ENCODE measurements at places on chromosomes 1 and 21. TPM values are rescaled to one million over a fixed set of nuclear protein-coding genes. Genes with fewer than 3 reads are reported as not detected.

GRCh38 chr1:97500760-97501159, 420.1 kb downstream of the DPYD start:
- H3K36me3 ChIP-seq = no peaks in the 10 kb centered on the region
- no peaks in the 10 kb centered on the region for H3K4me1 ChIP-seq
- no peaks in the 10 kb centered on the region for H3K27me3 ChIP-seq

DNA sequence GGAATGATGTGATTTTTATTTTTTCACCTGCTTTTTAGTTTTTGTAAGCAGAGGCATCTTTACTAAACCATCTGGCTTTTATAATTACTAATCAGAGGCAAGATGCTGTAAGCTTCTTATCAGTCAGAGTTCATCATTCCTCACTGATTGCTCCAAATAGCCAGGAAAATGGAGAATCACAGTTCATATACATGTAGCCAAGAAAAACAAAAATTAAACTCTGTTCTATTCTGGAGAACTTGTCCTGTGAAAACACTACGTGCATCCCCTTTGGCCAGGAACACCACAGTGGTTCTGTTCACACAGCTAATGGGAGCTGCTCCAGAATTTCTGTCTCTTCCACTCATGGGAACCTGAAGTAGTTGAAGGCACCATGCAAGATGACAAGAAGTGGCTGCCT, 725.5 kb upstream of the CHRM3 start:
- no peaks in the 10 kb centered on the region for H3K4me1 ChIP-seq
- H3K36me3 ChIP-seq = no peaks in the 10 kb centered on the region
- H3K27ac ChIP-seq = no peak overlapping the region
- H3K4me3 ChIP-seq = no peak overlapping the region
- DNase-seq = no peak

DNA sequence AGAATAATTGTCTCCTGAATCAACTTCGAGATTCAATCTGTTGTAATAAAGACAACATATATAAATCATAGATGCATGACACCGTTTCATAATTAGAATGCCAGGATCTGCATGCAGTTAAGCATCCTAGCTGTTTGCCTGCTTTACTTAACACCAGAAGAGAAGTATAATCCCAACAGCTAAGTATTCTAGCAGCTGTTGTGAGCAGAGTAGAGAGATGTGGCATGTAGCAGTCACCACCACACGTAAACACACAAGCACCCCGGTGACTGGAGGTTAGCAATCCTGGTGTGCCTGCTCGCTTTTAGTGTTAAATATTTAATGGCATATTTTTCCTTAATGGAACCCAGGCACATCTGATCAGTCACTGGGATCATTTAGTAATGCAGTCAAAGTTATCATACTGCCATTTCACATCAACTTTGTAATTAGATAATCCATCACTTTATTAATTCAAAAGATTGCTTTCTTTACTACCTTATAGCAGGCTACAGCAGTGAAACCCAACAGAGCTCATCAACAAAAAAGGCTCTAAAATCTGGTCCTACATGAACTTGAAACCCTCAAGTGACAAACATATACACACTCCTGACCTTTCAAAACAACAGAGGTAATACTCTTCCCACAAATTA, 187.9 kb downstream of the SMYD3 start:
- no peaks in the 10 kb centered on the region for H3K4me1 ChIP-seq
- no peak overlapping the region for H3K4me3 ChIP-seq
- H3K36me3 ChIP-seq = no peaks in the 10 kb centered on the region
- DNase-seq = no peak
- no peak overlapping the region for H3K27ac ChIP-seq

GRCh38 chr1:75992312-75992711, 60.1 kb upstream of the ASB17 start:
- no peak overlapping the region for H3K4me3 ChIP-seq
- H3K27ac ChIP-seq = no peak overlapping the region
- H3K36me3 ChIP-seq = no peaks in the 10 kb centered on the region
- no peaks in the 10 kb centered on the region for H3K4me1 ChIP-seq
- H3K27me3 ChIP-seq = no peaks in the 10 kb centered on the region
- no peak for DNase-seq

GRCh38 chr1:109482242-109482641, 1.5 kb upstream of the ATXN7L2 start:
- no peaks in the 10 kb centered on the region for H3K4me1 ChIP-seq
- H3K4me3 ChIP-seq = no peak overlapping the region
- H3K36me3 ChIP-seq = no peaks in the 10 kb centered on the region
- DNase-seq = no peak
- H3K27ac ChIP-seq = no peak overlapping the region
- H3K27me3 ChIP-seq = no peaks in the 10 kb centered on the region

The IGFN1 gene
- not detected for total RNA-seq

The SPRR2B gene
- total RNA-seq = not detected
